ENCODE measurements at places on chromosomes 5 and 9.
A peak's percentile ranks its signal among the peaks of the same experiment; 100 is the strongest.

- DNase-seq = no peak
Observed at GRCh38 chr5:10648806-10649665, 85.2 kb downstream of the ANKRD33B start.

DNA sequence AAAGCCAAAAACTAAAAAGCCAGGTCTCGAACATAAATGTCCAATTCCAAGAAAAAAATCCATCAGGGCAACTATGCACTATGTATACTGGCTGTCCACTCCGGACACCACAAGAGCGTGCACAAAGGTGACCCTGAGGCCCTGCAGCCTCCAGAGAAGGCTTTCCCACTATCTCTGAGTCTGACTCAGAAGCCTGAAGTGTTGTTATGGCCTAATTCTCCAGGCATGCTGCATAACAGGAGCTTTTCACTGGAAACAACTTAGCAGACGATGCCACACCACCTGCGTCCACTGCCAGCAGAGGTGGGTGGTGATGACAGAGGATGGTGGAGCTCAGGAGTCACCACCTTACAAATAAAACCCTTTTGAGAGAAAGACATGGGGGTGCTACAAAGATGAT lies 63.7 kb downstream of the HABP4 start:
- DNase-seq = no peak

DNA sequence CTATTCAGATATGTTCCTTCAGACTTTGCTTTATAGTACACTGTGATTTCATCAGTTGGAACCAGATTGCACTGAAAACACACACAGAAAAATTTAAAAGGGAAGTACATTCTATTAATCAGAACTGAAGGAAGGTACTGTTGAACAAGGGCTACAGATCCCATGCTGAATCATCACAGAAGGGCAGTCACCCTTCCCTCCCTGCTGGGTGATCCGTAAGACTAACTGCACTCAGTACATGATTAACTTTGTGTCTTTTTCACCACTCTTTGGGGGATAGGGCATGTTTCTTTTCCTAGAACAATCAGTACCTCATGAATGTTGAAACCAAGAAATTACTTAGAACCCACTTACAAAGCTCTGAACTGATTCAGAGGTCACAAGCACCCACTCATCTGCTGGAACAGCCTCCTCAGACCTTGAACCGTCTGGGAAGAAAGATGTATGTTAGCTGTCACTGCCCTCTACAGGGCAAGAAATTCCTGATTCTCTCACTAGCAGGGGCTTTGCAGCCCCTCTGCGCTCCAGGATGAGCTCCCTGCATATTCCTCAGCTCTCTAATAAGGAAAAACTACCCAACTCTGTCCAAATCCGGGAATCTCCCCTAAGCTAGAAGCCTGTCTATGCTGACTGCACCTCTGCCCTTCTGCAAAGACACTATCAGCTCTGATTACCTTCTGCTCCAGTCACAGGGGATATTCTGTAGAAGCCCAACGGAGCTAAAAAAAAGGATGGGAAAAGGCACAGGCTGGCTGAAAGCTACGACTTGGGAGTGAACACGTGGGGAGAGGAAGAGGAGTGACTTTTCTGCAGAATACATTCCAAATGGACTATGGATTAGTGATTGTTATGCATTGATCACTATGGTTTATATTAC lies 51.0 kb downstream of the IARS1 start:
- no peak for DNase-seq

GRCh38 chr5:124697501-124697900 lies 48.9 kb downstream of the ZNF608 start:
- no peak for DNase-seq

- DNase-seq = no peak
Observed at GRCh38 chr9:4126184-4126865, 173.5 kb downstream of the GLIS3 start.

GRCh38 chr5:132686193-132686592 lies 12.4 kb downstream of the IL4 start:
- no peak for DNase-seq

DNA sequence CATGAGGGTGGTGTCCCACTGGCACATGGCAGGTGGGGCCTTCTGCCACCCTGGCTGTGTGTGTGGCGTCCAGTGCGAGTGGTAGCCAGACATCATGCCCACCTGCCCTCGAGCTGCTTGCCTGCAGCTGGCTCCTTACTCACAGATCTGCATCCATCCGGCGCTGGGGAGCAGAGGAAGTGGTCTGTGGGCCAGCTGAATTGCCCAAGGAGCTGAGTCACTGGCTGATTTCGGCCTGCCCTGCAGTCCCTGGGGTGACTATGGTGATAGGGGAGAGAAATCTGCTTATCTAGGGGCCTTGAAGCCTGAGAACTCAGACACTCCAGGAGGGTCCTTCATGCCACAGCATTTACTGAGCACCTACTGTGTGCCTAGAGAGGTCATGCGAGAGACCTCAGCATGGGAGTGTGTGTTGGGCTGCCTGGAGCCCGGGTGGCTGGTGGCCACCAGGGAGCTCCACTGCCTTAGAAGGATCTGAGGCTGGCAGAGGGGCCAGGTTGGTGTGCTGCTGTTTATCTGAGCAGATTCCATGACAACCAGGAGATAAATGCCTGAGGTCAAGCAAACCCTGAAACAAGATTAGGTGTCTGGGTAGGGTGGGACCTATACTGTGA lies 57.1 kb downstream of the SLC22A5 start:
- no peak for DNase-seq

DNA sequence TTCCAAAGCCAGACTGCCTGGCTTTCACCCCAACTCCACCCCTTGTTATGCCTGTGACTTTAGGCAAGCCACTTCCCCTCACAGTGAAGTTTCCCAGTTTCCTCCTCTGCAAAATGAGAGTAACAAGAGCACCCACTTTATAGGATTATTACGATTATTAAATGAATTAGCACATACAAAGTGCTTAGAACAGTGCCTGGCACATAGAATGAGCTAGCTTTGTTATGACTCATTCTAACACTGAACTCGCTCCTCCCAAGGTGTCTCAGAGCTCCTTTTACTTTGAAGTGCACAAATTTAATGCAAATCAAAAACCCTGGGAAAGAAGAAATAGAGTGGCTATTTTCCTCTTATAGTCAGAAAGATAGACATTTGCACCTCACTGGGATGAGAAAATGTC lies 34.3 kb downstream of the DNAH5 start:
- DNase-seq = no peak

GRCh38 chr5:171323806-171324632 lies 15.0 kb downstream of the TLX3 start:
- no peak for DNase-seq

DNA sequence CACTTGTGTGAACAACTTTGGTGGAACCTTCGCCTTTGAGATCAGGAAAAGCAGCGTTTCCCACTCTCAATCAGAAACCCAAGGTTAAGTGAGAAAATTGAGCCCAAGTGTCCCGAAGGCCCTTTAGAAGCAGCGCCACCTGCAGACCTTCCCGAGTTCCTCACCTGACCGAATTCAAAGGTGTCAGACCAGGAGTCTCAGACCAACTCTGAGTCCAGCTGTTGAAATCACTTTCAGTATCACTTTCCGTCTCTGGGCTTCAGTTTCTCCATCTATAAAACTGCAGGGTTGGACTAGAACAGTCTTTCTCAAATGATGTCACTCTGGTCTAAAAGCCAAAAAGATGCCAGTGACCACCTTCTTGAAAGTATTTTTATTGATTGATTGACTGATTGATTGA lies 31.7 kb upstream of the GRHPR start:
- DNase-seq = no peak

DNA sequence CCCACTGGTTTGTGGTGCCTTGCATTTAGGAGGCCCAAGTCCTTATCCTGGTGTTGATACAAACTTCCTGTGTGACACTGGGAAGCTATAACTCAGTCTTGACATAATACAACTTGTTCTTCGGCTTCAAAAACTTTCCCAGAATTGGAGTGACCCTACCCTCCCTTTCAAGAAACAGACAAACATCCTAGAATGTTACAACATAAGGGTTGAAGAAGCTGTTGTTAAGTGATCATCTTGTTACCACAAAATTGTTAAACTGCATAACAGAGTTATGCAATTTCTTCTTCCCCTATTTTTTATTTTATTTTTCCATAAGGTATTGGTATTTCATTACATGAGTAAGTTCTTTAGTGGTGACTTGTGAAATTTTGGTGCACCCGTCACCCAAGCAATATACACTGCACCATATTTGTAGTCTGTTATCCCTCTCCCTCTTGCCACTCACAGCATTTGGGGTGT lies 21.3 kb downstream of the TLR4 start:
- DNase-seq = no peak

DNA sequence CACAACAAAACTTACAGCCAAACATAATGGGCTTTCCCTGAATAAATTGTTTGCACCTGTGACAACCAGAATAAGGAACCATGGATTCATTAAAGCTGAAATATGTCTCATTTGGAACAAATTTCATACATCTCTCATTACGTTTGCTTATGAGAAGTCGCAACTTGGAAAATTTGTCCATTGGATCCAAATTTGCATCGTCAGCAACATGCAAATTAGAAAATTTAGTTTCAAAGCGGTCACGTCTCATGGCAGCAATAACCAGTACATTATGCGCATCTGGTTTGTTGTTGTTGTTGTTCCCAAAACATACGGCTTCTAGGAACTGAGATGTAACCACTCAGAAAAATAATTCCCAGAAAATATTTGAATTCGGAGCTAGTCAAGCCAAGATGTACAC lies 1311.5 kb upstream of the CDH6 start:
- no peak for DNase-seq

DNA sequence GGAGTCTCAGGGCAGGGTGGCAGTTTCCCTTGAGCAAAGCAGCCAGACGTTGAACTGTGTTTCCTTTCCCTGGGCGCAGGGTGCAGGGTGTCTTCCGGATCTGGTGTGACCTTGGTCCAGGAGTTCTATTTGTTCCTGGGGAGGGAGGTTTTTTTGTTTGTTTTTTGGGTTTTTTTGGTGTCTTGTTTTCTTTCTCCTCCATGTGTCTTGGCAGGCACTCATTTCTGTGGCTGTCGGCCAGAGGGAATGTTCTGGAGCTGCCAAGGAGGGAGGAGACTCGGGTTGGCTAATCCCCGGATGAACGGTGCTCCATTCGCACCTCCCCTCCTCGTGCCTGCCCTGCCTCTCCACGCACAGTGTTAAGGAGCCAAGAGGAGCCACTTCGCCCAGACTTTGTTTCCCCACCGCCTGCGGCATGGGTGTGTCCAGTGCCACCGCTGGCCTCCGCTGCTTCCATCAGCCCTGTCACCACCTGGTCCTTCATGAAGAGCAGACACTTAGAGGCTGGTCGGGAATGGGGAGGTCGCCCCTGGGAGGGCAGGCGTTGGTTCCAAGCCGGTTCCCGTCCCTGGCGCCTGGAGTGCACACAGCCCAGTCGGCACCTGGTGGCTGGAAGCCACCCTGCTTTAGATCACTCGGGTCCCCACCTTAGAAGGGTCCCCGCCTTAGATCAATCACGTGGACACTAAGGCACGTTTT lies 3.5 kb upstream of the PHYHD1 start:
- DNase-seq = no peak

- no peak for DNase-seq
Observed at GRCh38 chr5:108900668-108901067, 153.0 kb downstream of the FER start.

GRCh38 chr9:92963831-92964606 lies 16.7 kb downstream of the FGD3 start:
- peak; percentile 42 for DNase-seq

DNA sequence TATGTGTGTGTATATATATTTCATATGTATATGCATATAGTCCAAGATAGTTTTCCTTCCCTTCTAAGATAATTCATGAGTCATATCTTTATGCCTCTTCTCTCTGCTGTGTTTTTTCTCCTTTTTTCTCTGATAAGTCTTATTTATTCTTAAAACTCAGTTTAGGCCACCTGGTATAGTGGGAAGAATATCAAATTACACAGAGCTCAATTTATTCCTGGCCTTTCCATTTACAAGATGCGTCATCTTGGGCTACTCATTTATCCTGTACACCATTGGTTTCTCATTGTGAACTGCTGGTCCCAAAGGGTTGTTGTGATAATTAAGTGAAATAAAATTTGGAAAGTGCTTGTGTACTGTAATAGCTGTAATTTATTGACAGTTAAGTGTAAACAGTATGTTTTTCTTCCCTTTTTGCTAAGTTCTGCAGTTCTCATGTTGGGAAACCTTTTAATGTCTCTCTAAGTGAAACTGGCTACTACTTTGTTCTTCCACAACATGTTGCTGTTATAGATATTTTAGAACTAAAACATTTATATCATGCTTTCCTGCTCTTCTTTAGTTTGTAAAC lies 19.4 kb downstream of the CCDC171 start:
- DNase-seq = no peak

Measured in stimulated activated CD4-positive, alpha-beta T cell treated with anti-CD3 and anti-CD28 coated beads, Interleukin-15, amount 100 ng/mL, for 1 hour (primary cell).